ENCODE measurements at places on chromosomes 7 and 10.
A peak's percentile ranks its signal among the peaks of the same experiment; 100 is the strongest.

GRCh38 chr7:51261117-51261835, 55.3 kb downstream of the COBL start:
- no peak for DNase-seq

GRCh38 chr10:51651063-51651462, 48.3 kb downstream of the CSTF2T start:
- DNase-seq, result no peak

DNA sequence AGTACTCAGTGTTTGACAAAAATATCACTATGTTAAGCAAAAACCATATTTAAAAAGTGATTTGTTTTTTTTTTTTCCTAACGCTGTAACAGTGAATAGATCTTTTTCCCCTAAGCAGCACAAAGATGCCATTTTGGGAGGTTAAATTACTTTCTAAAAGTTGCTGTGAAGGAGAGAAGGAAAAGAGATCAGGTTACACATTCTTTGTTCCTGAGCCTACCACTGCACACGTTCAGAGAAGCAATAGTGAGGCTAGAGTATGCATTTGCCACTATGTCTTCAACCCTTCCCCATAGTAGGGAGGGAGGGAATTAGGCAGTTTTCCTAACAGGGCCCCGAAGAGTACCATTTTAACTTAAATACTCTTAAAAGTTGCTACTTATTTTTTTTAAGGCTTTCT, 38.9 kb downstream of the BMPR1A start:
- DNase-seq, result no peak

DNA sequence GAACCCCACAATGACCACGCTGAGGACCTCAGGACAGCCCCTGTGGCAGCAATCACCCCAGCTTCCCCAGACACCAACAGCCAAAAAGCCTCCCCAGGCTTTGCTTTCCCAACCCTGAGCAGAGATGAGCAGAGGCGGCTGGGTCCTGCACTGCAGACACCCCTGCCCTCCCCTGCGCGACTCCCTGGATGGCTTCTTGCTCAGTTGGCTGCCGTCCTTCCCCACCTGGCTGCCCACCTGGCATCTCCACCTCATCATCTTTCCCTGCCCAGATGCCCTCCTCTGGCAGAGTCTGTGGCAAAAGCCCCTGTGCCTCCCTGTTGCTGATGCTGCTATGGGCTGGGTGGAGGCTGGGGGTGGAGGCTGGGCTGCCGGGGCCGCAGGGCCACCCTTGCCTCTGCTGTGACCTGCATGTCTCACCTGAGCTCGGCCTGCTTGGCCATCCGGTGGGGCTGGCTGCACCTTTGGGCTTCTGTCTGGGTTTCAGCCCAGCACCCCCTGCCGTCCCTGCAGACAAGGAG, 567.7 kb downstream of the TCERG1L start:
- no peak for DNase-seq

DNA sequence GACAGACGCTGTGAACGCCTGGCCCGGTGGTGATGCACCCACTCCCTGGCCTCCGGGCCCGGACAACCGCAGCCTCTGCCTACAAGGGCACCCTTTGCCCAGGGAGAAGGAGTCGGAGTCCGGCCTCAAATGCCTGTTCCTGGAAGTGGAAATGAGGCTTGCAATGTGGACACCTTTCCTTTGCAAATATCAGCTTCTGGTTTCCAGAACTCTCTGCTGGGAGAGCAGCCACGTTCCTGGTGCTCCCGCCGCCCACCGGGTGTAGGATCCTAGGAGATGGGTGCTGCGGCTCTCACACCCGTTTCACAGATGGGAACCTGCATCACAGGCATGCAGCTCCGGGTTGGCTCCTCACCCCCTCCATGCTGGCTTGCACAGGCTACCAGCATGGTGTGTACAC, 2.9 kb downstream of the FOXL3 start:
- DNase-seq, result no peak

DNA sequence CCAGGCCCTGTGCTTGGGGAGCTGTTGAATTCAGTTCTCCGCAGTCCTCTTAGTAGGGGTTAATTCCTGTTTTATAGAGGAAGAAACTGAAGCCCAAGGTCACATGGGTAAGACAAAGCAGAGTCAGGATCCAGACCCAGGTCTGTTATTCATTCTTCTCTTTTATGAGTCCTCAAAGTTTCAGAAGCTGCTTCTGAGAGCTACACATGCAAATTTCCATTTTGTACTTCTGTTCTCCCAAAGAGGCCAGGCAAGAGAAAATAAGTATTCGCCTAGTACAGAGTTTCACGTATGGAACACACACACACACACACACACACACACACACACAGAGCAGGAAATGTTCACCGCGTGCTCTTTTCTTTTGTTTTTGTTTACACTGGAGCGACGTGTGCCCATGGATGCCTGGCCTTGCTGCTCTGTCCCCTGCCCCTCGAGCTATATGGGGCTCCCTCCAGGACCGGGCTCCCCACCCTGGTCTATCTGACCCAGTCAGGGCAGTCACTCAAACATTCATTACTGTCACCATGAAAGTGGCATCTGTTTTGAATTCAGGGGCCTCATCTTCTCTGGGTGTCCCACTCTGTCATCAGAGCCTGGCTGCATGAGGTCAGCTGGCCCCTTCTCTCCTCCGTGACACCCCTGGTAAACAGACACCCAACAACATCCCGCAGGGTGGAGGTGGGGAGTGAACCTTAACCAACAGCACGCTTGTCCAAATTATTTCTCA, 84.4 kb downstream of the TNS3 start:
- DNase-seq, result no peak

- DNase-seq, result no peak
Observed at GRCh38 chr7:108351729-108352131, 104.5 kb downstream of the NRCAM start.

DNA sequence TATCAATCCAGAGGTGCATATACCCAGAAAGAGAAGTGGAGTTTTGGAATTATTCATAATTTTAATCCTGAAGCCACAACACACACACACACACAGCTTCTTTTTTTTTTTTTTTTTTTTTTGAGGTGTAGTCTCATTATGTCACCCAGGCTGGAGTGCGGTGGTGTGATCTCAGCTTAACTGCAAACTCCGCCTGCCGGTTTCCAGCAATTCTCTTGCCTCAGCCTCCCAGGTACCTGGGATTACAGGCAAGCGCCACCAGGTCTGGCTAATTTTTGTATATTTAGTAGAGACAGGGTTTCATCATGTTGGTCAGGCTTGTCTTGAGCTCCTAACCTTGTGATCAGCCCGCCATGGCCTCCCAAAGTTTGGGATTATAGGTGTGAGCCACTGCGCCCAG, 35.4 kb downstream of the TET1 start:
- no peak for DNase-seq

- no peak for DNase-seq
Observed at GRCh38 chr10:122532601-122533296, 27.8 kb upstream of the DMBT1 start.

DNA sequence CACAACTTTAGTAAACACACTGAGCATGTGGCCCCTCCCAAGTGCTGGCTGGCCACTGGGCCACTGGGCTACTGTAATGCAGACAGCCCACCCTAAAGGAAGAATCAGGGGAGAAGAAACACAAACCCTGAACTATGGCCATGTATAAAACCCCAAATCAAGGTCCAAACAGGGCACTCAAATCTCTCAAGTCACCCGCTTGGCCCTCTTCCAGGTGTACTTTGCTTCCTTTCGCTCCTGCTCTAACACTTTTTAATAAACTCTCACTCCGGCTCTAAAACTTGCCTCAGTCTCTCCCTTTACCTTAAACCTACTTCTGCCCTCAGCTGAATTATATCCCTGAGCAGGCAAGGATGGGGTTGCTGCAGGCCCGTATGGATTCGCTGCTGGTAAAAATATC, 72.6 kb downstream of the TPK1 start:
- no peak for DNase-seq

- no peak for DNase-seq
Observed at GRCh38 chr10:107708981-107709380, 544.5 kb upstream of the SORCS1 start.

DNA sequence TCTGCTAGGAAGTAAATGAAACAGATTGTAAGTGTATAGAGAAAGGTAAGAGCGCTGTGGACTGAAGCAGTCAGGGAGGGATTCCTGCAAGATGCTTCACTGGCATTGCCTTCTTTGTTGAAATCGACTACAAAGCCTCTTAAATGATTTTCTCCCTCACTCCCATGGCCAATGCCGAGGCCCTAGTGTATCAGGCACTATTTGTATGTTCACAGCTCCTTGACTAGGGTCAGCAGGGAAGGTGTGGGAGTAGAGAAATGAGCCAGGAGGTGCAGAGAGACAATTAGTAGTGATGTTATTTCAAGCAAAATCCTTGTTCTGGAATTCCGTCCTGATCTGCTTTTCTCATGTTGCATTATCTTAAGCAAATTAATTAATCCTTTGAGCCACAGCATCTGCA, 22.9 kb upstream of the DUSP5 start:
- DNase-seq, result no peak

GRCh38 chr7:78510580-78511188, 712.1 kb downstream of the PHTF2 start:
- no peak for DNase-seq

- DNase-seq, result no peak
Observed at GRCh38 chr10:109911903-109912302, 11.4 kb downstream of the XPNPEP1 start.

DNA sequence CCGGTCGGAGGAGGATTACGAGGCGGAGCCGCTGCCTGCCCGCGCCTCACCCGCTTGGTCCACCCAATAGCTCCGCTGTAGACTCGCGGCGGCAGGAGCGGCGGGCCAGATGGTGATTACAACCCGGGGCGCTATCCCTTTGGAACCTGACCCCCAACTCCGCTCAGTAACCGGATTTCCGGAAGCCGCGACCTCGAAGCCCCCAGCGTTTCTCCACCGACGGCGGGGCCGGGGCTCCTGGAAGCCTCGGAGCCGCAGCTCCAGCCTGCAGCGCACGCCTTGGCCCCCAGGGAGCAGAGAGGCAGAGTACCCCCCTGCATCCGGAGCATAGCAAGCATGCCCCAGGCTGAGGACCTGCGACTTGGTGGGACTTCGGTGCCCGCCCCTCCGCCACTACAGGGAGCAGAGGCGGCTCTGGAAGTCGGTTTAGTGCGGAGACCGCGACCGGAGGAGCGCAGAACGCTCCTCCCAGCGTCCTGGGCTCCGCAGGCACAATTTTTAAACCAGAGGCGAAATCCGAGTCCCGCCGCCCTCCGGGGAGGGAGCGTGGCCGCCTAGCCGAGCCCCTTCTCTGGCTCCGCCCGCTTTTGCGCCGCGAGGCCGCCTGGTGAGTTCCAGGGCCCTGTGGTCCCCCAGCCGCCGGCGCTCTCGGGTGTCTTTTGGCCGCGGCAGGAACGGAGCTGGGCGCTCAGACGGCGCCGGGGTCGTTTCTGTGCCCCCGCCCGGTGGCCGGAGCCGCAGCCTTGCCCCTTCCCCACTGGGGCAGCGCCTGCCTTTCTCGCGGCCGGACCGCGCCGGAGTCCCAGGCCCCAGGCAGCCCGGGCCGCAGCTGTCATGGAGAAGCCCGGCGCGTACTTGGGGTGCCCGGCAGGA, 28.2 kb upstream of the BMS1 start:
- DNase-seq, result no peak

DNA sequence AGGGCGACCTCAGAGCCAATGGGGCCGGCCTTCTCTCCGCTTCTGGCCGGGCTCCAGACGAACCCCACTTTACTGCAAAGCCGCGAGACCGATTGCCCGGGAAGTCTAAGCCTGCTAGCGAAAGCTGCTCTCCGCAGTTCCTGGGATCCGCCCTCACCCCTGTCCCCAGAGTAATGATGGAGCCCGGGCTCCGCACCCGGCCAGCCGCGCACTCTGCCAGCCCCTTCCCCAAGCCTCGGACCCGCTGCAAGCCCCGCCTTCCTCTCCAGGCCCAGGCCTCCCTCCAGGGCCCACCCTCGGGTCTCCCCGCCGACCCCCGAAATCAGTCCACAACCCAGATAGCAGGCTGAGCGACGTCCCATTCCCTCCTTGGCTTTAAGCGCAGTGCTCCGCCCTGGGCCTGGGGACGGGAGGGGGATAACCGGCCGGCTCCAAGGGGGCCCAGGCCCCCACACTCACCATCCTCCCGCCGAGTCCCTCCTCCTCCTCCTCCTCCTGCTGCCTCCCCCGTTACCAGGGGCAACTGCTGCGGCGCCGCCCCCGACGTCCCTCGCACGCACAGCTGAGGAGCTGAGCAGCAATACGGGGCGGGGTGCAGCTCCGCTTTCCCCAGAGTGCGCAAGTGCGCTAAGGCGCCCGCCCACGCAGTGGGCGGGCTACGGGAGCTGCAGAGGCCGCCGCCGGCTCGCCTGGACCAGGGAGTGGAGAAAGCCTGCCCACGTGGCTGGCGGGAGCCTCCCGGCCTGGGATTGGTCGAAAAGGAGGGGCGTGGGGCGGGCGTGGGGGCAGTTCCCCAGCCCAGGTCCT, at the start of gene ARL3:
TSS of gene ARL3 (minus strand) at position 584 of the 807 bp plus-strand sequence. CDS start at position 462, 122 bp downstream.
- DNase-seq, result peak; percentile 89

DNA sequence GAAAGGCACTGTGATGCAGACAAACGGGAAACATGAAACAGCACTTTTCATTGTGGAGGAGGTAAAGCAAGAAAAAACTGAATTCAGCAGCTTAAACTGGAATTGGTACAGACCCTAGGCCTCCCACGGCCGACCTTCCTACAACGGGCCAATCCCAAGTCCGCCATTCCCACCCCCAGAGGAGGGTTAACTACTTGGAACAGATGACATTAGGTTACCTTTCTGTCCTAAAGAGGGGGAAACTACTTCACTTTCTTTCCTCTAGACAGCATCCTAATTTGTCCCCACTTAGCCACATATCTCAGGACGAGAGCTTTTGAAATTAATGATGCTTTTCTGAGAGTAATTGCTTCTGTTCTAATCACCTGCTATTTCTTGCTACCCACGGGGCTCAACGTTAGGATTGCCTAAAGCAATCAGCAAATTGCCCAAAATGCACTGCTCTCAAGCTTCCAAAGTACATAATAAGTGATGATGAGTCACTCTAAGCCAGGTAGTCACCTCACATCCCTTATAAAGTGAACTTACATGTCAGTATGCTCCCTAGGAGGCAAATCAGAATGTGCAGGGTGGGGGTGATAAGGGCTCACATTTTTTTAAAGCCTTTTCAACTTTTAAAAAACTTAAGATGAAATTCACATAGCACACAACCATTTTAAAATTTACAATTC, 36.7 kb downstream of the LSM5 start:
- DNase-seq, result no peak

DNA sequence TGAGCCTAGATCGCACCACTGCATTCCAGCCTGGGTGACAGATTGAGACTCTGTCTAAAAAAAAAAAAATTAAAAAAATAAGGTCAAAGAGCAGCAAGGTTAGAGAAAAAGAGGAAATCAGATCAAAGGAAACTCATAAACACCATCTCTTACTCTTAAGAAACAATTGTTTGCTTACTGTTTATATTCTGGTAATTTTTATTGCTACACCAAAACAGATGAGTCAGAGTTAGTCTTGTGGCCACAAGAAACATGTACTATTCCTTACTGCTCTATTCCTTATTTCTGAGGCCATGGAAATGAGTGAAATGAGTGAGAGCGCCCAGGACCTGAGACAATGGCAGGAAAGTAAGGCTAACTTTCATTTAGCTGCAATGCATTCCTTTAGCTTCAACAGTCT, 387.3 kb downstream of the HPSE2 start:
- DNase-seq, result no peak

All from cortex of kidney (tissue), 1 donor.